NCI-H1436 treated with DMSO at 0.1 percent for 48 hours (cell line): ENCODE measurements at places on chromosomes 7 and 10.

GRCh38 chr7:139049111-139049510, 13.3 kb upstream of the ZC3HAV1L start:
- no peak for DNase-seq

DNA sequence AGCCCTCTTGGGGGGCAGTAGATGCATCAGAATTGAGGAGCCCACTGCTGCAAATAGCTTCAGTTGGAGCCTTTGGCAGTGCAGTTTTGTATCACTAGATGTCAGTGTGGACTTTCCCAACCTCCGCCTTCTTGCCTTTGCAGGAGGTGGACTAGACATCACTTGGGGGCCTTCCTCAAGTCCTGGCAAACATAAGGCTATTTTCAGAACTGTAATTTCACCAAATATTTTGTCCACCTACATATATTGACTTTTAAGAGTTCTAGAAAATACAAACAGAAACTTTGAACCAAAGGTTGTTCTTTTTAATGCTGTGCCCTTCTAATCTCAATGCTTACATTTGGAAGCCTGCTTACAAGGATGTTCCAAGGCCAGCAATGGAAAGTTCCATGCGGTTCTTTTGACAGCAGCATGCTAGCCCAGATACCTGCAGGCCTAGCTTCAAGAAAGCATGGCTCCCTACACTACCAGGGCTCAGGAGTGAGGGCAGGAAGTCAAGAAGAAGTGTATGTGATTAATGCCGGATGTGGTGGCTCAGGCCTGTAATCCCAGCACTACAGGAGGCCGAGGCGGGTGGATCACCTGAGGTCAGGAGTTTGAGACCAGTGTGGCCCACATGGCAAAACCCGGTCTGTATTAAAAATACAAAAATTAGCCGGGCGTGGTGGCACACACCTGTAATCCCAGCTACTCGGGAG, 8.0 kb upstream of the ZNRF2 start:
- no peak for DNase-seq

DNA sequence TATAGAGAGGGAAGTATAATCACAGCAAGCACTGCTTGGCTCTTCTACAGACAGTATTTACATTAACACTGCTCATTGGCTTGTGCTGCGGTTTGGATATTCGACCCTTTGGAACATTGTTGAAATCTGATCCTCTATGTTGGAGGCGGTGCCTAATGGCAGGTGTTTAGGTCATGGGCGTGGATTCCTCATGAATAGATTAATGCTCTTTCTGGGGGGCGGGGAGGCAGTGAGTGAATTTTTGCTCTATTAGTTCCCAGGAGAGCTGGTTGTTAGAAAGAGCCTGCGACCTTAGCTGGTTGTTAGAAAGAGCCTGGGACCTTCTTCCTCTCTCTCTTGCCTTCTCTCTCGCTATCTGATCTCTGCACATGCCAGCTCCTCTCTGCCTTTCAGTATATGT, 77.3 kb upstream of the SVIL start:
- DNase-seq = peak; percentile 69

GRCh38 chr10:23412223-23412622, 26.7 kb upstream of the OTUD1 start:
- no peak for DNase-seq

GRCh38 chr7:128788446-128789412, 3.0 kb upstream of the CCDC136 start:
- no peak for DNase-seq

GRCh38 chr7:19437446-19437845, 271.4 kb downstream of the POLR1F start:
- no peak for DNase-seq

DNA sequence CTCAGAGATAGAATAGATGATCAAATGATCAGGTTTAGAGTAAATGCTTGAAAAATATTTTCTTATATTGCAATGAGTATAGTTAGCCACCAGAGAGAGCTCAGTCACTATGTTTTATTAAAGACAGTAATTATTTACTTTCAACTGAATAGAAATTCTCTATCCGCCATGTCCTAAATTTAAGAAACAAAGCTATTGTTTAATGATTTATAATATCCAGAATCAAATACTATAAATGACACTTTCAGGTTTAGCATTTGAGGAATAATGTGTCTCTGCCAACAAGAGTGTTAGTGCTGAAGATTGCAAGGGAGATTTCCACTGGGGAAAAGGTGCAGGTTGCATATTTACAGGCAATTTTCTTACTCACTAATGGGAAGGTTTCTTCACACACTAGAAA, 184.7 kb downstream of the DGKB start:
- DNase-seq = no peak

DNA sequence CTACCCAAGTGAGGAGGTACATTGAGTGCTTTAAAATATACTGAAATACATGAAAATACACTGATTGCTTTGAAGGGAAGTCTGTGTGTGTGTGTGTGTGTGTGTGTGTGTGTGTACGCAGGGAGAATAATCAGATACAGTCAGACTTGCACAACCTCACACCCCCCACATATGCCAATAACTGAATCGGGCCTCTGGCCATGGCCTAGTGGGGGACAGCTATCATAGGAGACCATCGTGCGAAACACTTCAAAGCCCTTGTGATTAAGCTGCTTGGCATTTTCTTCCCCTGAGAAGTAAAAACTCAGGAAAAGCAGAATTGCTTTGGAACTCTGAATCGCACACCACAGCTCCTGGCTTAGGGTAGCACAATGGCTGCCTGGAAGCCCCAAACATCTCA, 135.1 kb downstream of the C10orf105 start:
- DNase-seq = no peak

DNA sequence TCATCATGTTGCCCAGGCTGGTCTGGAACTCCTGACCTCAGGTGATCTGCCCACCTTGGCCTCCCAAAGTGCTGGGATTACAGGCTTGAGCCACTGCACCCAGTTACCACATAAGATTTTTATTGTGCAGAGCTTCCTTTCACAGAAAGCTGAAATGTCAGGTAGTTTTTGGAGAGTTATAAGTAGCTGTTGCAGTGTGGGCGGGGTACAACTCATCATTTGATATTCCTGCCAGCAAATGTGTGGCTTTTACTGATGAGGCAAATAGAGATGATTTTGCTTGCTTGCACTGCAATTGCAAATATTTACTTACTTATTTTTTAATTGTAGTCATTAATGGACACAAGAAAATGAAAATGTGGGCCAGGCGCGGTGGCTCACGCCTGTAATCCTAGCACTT, 32.4 kb downstream of the NKX2-3 start:
- DNase-seq = no peak

GRCh38 chr10:61701055-61701705, 38.5 kb downstream of the CABCOCO1 start:
- DNase-seq = no peak

DNA sequence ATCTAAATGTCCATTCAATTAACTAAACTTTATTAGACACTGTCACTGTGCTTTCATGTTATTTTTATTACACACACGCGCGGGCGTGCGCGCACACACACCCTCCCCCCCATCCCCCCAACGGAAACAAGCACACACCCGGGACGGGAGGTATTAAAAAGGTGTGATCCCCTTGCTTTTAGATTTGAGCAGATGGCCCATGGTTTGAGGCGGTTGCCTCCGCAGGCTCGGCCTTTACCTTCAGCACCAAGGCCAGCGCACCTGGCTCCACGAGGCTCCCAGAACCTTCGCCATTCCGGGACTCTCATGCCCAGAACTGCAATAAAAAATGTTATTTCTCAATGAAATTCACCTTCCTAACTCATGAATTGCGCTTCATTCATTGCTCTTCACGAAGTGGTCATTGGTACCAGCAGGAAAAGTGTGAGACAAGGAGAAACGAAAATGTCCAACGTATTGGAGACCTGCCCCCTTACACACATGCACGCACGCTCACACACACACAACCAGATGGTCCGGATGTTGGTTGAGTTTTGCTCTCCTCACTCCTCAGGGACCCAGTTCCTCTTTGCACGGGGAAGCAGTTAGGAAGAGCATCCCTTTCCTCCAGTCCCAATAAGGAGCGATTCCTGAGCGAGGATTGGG, 20.8 kb upstream of the PTF1A start:
- no peak for DNase-seq

DNA sequence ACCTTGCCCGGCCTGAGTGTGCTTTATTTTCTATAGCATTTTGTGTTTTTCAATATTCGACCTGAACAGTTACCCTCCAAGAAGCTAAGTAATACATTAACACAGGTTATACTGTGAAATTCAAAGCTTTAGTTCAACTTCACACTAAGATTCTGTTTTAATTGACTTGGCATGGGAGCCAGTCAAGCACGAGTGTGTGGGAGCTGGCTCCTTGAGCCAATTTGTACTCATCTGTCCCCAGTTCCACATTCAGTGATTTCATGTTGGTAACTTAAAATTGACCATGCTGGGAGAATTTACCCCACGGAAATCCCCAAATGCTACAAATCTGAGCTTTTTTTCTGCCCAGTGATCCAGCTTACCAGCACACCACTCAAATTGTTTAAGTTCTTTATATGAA, 20.3 kb downstream of the TSPAN12 start:
- no peak for DNase-seq

GRCh38 chr10:124515244-124515970, 53.8 kb downstream of the LHPP start:
- no peak for DNase-seq

DNA sequence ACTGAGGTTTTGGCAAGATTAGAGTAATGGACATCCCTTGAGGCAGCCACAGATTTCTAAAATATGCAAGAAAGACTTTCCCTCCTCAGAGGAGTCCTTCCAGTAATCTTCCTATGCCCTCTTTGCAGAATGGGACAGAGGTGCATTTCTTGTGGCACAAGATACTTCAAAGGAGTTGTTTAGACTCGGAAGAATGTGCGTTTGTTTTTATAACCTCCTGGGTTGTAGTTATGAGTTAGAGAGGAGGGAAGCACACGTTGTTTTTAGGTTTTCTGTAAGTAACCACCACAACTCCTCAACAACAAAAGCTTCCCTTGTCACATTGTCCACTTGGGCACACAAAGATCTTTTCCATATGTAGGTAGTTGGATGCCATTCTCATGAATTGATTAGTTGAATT, 78.1 kb upstream of the GLI3 start:
- DNase-seq = no peak

DNA sequence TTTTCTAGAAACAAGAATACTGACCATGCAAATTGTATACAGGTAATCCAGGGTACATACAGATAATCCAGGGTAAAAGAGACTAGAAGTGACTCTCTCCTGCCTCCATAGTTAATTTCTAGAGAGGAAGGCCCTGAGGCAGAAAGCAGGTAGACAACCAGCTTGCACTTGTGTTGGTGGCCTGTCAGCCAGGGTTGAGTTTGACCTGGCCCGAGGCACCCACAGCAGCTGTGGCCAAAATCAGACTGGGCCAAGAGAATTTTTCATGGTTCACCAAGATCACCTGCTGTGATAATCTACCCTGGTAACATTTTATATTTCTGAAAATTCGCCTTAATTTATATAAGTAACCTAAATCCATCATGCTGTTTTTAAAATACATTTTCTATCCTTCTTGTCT, 386.5 kb upstream of the ETV1 start:
- DNase-seq = no peak

- no peak for DNase-seq
These were observed 94.0 kb downstream of the ADARB2 start for GRCh38 chr10:1643161-1643907.

GRCh38 chr10:50624866-50625501, 1.2 kb upstream of the SGMS1 start:
- DNase-seq = no peak

DNA sequence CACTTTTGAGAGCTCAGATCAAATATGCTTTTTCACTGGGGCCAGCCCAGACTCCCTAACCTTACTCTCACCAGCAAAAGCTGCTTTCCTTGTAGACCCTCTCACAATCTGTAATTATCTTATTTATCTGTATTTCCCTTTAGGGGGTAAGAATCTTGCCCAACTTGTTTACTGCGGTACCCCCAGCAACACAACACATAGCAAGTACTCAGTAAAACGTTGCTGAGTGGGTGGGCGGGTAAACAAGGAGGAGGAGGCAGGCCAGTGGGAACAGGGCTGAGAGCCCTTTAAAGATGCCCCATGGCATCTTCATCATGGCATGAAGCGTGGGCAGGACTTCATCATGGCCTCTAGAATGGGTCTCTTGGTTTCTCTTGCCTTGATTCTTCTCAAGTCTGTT, 64.2 kb downstream of the SORBS1 start:
- no peak for DNase-seq

- DNase-seq = no peak
These were observed 99.6 kb upstream of the RELN start for GRCh38 chr7:104089061-104089460.

DNA sequence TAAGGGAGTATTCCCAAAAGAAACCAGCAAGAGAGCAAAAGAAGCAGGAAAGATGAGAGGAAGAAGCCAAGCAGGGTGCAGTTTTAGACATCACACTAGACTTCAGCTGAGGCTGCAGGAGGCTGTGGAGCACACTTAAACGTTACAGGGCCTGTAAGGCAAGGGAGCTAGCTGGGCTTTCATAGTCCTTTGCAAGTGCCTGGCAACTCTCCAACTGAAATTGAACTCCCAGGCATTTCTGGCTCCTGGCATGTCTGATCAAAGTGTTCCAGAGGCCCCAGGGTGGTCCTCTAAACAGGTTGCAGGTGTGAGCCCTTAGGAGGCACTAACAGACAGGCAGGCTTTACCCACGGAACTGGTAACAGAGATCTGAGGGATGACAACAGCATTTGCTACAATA, 750.2 kb downstream of the XPNPEP1 start:
- no peak for DNase-seq

- DNase-seq = no peak
These were observed at the start of gene CHRM2 for GRCh38 chr7:136868496-136869000. Gene CHRM2 (plus strand): TSS chr7:136868652. CDS start chr7:137014866, 146,214 bp downstream.

GRCh38 chr7:21352540-21353387, 75.1 kb upstream of the SP4 start:
- DNase-seq = no peak

- DNase-seq = no peak
These were observed 93.1 kb downstream of the FZD1 start for GRCh38 chr7:91357379-91357778.

GRCh38 chr7:84829719-84830118, 357.1 kb downstream of the SEMA3D start:
- DNase-seq = no peak

DNA sequence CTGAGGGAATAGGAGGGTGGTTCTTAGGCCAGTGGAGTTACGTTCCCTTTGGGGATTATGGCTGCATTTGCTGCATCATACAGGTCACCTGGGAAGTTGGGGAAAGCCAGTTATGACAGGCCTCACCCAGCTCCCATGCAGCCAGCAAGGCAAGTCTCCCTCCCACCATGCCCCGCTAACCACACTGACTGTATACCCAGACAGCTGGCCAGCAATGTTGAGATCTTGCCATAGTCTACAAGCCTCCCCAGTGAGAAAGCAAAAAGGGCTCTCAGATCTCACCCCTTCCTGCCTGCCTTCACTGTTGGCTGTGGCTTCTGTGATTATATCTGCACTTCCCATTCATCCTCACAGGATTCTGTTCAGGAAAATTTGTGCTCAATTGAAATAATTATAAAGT, 133.3 kb upstream of the HGF start:
- DNase-seq = no peak

GRCh38 chr10:79407423-79407796, 38.0 kb downstream of the ZCCHC24 start:
- DNase-seq = no peak
